ENCODE measurements at places on chromosomes 7 and 10. TPM values are rescaled to one million over a fixed set of nuclear protein-coding genes. Genes with fewer than 3 reads are reported as not detected.

GRCh38 chr10:117175215-117175900 is 21.9 kb upstream of the KCNK18 start:
- H3K27ac ChIP-seq = no peak overlapping the region
- H3K27me3 ChIP-seq = peaks cover 49% of the 10 kb centered on the region
- H3K4me1 ChIP-seq = no peaks in the 10 kb centered on the region
- peak overlapping the region; percentile 67 for H3K4me3 ChIP-seq
- H3K36me3 ChIP-seq = no peaks in the 10 kb centered on the region

LFNG gene
- total RNA-seq = 31.6 TPM

NKX2-3 gene
- total RNA-seq = not detected

DNA sequence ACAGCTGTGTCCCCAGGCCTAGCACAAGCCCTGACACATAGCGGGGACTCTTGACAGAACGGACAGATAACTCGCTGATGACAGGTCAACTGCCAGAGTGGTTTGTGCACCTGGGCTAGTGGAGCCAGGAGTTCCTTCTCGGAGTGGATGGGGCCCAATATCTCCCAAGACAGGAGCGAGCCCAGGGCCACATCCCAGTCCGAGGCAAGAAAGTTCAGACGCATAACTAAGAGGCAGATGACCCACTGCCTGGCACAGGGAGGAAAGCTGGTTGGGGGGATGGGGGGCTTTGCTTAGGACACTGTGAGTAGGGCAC is 69.6 kb upstream of the ZNF479 start:
- no peak overlapping the region for H3K27ac ChIP-seq
- DNase-seq = no peak
- H3K36me3 ChIP-seq = no peaks in the 10 kb centered on the region
- H3K4me1 ChIP-seq = no peaks in the 10 kb centered on the region
- no peak overlapping the region for H3K4me3 ChIP-seq

DNA sequence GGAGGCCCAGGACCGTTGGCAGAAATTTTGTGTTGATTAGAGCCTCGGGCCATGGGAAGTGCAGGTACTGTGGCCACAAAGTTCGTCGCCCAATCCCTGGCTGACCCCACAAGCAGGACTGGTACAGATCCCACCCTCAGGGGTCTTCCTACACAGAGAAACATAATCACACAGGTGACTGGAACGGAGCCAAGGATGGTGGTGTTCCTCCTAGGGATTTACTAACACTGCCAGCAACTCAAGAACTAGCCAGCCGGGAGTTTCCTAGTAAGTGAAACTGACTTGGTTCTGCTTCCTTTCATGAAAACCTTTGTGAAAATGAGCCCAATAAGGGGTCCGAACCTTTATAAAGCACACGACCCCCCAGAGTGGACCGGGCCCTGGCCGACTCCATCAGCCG is 5.7 kb downstream of the CUX1 start:
- no peak overlapping the region for H3K27ac ChIP-seq
- H3K36me3 ChIP-seq = no peaks in the 10 kb centered on the region
- H3K4me3 ChIP-seq = no peak overlapping the region
- no peak for DNase-seq
- no peaks in the 10 kb centered on the region for H3K27me3 ChIP-seq
- peaks cover 14% of the 10 kb centered on the region for H3K4me1 ChIP-seq

CCDC3 gene
- total RNA-seq = 3.8 TPM

DNA sequence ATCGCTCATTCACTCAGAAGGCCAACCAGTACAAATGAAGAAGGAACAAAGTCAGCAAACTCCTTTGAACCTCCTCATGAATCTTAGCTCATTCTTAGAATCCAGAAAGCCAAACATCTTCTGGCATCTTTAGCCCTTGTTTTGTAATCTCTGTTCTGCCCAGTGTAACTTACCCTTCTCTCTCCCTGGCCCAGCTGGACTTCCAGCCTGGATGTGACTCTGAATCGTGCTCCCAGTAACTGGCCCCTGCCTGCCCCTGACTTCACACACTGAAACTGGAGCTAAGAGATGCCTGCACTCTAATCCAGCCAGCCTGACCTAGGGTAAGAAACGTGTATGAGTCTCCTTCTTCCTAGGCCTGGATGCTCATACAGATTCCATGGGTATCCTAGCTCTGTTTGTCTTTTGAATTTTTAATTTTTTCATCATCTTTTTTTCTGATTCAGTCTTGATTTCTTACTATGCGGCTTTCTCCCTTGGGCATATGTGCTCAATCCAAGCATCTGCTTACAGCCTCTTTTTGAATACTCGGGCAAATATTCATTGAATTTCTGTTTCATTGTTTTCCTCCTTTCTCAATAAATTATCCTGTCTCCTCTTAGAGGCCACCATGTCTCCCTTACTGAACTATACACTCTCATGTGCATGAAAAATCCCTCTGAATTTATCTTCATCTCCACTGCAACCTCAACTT is 845.6 kb upstream of the AUTS2 start:
- DNase-seq = no peak
- no peak overlapping the region for H3K4me3 ChIP-seq
- no peak overlapping the region for H3K27ac ChIP-seq

GPRIN2 gene
- 17.8 TPM for total RNA-seq

GRCh38 chr10:132516771-132517725 is 20.5 kb upstream of the INPP5A start:
- H3K4me1 ChIP-seq = peaks cover 34% of the 10 kb centered on the region
- H3K27me3 ChIP-seq = peaks cover 10% of the 10 kb centered on the region
- H3K27ac ChIP-seq = peak overlapping the region; percentile 66

ALOX5 gene
- total RNA-seq = 1.6 TPM

SFTPA1 gene
- total RNA-seq = not detected

STK31 gene
- 0.32 TPM for total RNA-seq

DNA sequence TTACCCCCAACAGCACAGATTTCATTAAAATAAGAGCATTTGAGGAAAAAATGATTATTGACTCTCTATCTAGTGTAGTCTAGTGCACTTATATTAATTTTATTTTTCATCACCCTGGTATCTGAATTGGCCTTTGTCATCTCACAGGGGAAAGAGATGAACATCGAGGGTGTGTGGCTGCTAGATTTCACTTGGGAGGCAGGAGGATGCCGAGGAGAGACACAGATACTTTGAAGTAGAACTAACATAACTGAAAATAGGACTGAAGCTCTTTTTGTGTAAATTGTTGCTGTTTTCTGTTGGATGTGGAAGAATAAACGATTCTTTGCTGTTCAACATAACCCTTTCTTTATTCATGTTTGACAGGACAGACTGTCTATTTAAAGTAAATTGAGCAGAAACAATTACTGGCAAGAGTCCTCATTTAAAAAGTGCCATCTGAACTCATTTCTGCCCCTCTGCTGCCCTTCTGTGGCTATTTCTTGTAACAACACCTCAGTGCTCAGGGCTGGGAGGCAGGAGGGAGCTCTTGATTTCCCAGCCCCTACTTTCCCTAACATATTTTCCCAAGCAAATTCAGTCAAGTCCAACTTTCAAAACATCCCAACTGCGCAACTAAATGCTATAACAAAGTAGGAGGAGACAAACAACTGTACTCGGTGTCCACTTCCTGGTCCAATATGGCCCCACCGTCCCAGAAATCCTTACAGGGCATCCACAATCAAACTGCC is 15.6 kb downstream of the LYZL1 start:
- H3K4me1 ChIP-seq = peaks cover 3% of the 10 kb centered on the region

DNA sequence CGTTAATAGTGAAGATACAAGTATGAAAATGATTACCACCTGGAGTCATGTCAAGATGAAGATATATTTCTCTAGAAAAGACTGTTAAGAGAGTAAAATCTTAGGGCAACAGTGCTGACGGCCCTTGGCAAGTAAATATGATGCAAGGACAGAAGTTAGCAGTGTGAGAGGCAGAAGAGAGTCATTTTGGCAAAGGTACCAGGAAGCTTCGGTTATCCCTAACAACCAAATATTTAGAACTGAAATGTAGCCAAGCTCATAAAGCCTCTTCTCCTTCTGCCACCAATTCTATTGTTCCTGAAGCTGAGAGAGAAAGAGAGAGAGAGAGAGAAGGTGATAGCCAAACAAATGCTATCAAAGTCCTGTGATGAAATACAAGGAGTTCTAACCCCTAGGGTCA is 109.6 kb downstream of the MACC1 start:
- no peak overlapping the region for H3K4me3 ChIP-seq
- H3K27me3 ChIP-seq = no peaks in the 10 kb centered on the region
- no peaks in the 10 kb centered on the region for H3K4me1 ChIP-seq

TRIL gene
- 5.8 TPM for total RNA-seq

GRCh38 chr7:36473454-36474282 is 84.0 kb downstream of the ANLN start:
- H3K36me3 ChIP-seq = no peaks in the 10 kb centered on the region
- no peaks in the 10 kb centered on the region for H3K27me3 ChIP-seq
- DNase-seq = peak; percentile 89
- H3K4me1 ChIP-seq = no peaks in the 10 kb centered on the region
- no peak overlapping the region for H3K27ac ChIP-seq

C7orf57 gene
- 0.56 TPM for total RNA-seq

- no peaks in the 10 kb centered on the region for H3K36me3 ChIP-seq
- peaks cover 12% of the 10 kb centered on the region for H3K4me1 ChIP-seq
- no peak overlapping the region for H3K4me3 ChIP-seq
- H3K27me3 ChIP-seq = peaks cover 2% of the 10 kb centered on the region
- H3K27ac ChIP-seq = no peak overlapping the region
Measured at GRCh38 chr7:159031750-159032149, 112.9 kb downstream of the VIPR2 start.

TBC1D12 gene
- 3.6 TPM for total RNA-seq

DNA sequence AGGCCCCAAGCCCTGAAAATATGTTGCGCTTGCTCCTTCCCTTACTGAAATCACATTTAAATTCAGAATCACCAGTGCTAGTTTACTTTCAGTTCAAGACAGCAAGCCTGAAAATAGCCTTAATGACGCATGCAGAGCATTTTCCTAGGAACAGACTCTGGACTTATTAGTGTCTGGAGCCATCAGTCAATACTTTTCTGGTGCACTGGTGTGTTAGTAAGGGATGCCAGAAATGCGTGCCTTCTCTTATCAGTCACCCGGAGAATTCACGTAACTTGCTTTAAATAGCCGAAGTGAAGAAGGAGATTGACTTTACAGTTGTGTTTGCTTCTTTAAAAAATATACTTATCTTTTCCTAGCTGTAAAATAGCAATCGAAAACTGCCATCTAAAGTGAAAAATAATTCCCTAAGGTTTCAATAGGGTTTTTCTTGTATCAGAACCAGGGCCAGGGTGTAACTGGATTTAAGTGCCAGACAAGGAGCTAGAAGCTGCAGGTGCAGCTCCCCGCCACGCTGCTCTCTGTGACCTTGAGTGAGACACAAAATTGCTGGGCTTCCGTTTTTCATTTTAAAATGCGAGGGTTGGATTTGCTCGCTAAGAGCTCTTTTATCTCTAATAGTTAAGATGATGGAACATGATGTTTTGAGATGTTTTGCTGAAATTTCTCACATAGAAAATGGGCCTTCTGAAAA is 177.8 kb downstream of the NSUN6 start:
- H3K27me3 ChIP-seq = no peaks in the 10 kb centered on the region
- no peak overlapping the region for H3K27ac ChIP-seq
- H3K4me3 ChIP-seq = no peak overlapping the region
- DNase-seq = no peak
- no peaks in the 10 kb centered on the region for H3K36me3 ChIP-seq

DNA sequence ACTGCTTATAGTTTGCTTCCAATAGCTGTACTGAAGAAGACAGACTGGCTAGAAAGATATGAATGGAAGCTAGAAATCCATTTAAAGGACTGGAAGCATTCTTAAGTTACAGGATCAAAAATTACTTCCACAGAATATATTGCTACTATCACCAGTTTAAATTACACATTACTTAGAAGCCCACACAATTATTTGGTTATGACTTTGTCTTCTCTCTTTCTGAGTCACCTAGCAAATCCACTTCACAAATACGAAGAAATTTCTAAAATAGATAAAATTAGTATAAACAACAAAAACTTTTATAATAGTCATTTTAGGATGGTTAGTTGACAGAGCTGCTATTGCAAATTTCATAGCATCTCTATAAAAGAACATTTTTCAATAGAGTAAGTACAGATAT is 108.1 kb downstream of the SNX13 start:
- no peaks in the 10 kb centered on the region for H3K36me3 ChIP-seq
- no peaks in the 10 kb centered on the region for H3K27me3 ChIP-seq
- H3K27ac ChIP-seq = no peak overlapping the region
- no peak overlapping the region for H3K4me3 ChIP-seq
- no peaks in the 10 kb centered on the region for H3K4me1 ChIP-seq

ZYX gene
- total RNA-seq = 174 TPM

ADAM12 gene
- 0.19 TPM for total RNA-seq

GRCh38 chr7:114622221-114622620 is 207.6 kb downstream of the FOXP2 start:
- no peaks in the 10 kb centered on the region for H3K27me3 ChIP-seq
- no peak overlapping the region for H3K4me3 ChIP-seq
- no peaks in the 10 kb centered on the region for H3K4me1 ChIP-seq

DNA sequence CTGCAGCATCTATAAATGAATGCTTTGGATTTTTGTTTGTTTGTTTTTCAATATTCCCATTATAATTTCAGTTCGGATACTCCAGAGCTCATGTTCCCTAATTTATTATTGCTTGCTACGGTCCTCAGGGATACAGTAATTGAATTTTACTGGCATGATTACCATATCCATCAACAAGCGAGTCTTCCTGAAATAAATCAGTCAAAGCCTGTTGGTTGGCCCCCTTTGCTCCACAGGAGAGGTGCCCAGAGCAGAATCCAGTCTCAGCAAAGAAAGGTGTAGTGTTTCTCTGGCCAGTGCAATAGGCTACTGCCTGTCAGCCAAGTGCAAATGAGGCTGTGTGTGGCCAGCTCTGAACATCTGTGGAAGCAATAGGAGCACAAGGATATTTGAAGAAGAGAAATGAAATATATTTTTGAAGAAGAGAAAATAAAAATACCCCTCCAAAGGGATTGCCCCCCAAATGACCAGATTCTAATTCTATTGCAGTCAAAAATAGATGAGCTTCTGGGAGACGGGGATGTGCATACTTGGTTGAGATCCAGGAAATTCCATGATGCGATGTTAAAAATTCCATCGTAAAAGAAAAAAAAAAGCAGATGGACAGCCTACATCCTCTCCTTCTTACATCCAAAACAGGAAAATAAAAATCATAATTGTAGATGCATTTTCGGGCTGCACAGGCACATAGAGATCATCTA is 18.1 kb downstream of the TRIL start:
- no peaks in the 10 kb centered on the region for H3K27me3 ChIP-seq
- H3K27ac ChIP-seq = no peak overlapping the region
- no peak overlapping the region for H3K4me3 ChIP-seq

DNA sequence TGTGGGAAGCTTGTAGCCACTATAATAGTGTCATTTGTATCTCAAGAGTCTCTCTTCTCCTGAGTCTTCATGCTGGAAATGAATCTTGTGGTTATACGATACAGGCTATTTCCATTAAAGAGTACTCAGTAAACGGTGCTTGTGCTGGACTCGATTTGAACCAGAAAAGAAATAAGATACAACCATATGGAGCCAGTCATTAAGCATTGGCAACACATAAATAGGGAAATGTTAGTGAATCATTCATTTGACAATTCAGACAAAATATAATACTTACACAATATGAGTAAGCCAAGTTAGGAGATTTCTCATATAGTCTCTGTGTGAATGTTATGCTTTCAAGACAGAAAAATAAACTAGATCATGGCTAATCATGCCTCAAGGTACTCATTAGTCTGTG is 356.8 kb downstream of the PLXDC2 start:
- H3K4me3 ChIP-seq = no peak overlapping the region
- no peaks in the 10 kb centered on the region for H3K4me1 ChIP-seq
- H3K27me3 ChIP-seq = no peaks in the 10 kb centered on the region
- H3K27ac ChIP-seq = no peak overlapping the region
- no peak for DNase-seq

Measured in H1 (cell line).